AG04450 (cell line): ENCODE measurements at places on chromosomes 1 and 21.

GRCh38 chr1:41918450-41919043, at the start of gene HIVEP3:
TSS of gene HIVEP3 (minus strand) at chr1:41918922.
- DNase-seq, result no peak

DNA sequence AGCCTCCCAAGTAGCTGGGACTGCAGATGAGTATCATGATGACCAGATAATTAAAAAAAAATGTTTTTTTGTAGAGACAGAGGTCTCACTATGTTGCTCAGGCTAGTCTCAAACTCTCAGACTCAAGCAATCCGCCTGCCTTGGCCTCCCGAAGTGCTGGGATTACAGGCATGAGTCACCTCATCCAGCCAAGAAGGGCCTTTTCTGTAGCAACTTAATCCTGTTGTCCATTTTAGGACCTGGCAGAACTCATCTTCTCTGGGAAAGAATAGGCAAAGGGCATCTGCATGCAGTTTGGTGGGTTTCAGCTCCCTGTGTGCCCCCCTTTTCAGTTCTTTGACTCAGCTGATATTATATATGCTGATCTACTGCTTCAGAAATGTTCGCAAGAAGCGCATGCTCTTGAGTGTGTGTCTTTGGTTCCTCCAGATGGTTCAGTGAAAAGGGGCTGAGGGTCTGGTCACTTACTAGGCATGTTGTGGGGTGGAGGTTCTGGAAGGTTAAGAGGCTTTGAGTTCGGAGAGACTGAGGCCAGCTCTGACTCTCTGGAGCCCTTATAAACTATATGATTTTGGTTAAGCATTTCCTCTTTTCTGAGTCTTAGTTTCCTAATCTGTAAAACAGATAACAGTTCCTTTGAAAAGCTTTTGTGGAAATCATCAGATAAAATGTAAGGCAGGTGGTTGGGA, 19.4 kb upstream of the SRSF4 start:
- DNase-seq, result no peak

- DNase-seq, result peak; percentile 73
These were observed 30.4 kb downstream of the ZNF281 start for GRCh38 chr1:200379432-200379757.

GRCh38 chr1:215269955-215270354, 187.4 kb downstream of the KCNK2 start:
- DNase-seq, result no peak

GRCh38 chr1:185929776-185930175, 195.6 kb downstream of the HMCN1 start:
- DNase-seq, result no peak

- no peak for DNase-seq
These were observed 19.6 kb upstream of the COQ8A start for GRCh38 chr1:226920446-226920894.

DNA sequence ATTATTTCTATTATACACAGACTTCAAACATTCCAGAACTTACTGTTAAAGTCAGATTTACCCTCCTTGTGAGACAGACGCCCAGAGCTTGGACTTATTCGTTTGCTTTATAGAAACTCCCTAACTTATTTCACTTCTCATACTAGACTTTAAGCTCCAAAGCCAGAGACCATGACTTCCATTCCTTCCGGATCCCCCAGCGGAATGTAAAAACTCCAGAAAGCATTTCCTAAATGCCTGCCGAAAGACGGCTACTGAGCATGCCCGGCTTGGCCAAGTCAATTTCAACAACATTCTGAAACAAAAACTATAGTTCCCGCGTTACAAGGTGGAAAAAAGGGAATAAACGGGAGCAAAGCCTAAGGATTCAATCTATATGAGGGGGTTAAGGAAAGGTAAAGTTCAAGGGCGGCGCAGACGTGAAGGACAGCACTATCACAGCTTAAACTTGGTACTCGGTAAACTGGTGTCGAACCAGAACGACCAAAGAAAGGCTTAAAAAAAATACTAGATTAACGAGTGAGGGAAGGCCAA, 1.1 kb downstream of the USP48 start:
- DNase-seq, result no peak
